ENCODE measurements at places on chromosomes 5 and 9.

DNA sequence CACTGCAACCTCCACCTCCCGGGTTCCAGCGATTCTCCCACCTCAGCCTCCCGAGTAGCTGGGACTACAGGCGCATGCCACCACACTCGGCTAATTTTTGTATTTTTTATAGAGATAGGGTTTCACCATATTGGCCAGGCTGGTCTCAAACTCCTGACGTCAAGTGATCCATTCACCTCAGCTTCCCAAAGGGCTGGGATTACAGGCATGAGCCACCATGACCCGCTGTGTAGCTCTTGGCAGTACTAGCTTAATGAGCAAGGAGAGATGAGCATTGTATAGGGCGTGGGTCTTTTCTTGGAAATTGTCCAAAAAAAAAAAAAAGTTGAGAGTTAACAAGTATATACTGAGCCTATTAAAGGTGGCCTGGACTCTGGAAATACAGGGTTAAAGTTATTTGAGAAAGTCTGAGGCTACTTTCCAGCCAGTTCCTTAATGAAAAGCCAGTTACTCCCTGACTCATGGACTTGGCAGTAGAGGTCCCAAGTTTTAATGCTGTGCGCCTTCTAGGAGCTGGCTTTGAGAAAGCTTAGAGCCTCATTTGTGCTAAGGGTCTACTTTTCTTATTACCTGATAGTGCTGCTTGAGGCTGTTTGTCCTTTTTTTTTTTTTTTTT lies 4.2 kb upstream of the FGF18 start:
- peaks cover 11% of the 10 kb centered on the region for H3K4me1 ChIP-seq
- no peak overlapping the region for H3K27ac ChIP-seq
- no peak for DNase-seq
- no peak overlapping the region for H3K4me3 ChIP-seq

GRCh38 chr9:91101611-91102168 lies 260.0 kb downstream of the AUH start:
- H3K4me1 ChIP-seq: peaks cover 38% of the 10 kb centered on the region
- peak; percentile 95 for DNase-seq
- H3K36me3 ChIP-seq: no peaks in the 10 kb centered on the region
- no peaks in the 10 kb centered on the region for H3K27me3 ChIP-seq

GRCh38 chr5:633501-633955 lies 21.4 kb downstream of the CEP72 start:
- peaks cover 6% of the 10 kb centered on the region for H3K36me3 ChIP-seq
- H3K27me3 ChIP-seq: no peaks in the 10 kb centered on the region
- no peaks in the 10 kb centered on the region for H3K4me1 ChIP-seq
- H3K27ac ChIP-seq: no peak overlapping the region

DNA sequence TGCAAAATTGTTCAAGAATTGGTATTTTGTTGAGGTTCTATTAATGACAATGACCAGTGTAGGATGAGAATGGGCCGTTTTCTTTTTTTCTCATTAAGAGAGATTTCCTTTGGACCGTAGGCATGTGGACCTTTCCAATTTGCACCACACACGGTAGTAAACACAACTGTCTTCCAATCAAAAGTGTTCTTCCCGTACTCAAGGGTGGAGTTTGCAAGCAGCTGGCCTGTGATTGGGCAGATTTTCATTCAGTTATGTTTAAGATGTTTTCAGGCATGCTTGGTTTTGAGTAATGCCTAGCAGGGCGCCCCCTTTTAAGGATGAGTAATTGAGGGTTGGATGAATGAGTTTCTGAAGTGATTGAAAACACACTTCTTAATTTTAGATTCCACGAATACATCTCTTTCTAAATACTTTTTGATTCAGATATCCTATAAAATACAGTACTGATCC lies 2.5 kb downstream of the KDM3B start:
- peaks cover 17% of the 10 kb centered on the region for H3K4me1 ChIP-seq
- peak overlapping the region; percentile 97 for H3K4me3 ChIP-seq
- H3K27me3 ChIP-seq: no peaks in the 10 kb centered on the region

DNA sequence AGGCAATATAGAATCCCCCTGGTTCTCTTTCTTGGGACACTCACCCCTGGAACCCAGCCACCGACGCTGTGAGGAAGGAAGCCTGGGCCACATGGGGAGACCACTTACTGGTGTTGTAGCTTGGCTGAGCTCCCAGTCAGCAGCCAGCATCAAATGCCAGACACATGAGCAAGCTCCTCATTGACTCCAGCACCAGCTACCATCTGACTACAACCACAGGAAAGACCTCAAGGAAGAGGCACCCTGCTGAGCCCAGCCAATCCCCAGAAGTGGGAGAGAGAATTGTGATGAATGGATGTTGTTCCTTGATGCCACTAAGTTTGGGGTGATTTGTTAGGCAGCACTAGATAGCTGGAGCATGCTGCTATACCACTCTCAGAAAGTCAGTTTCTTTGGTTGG lies 36.0 kb downstream of the BNIP1 start:
- no peaks in the 10 kb centered on the region for H3K36me3 ChIP-seq
- no peak overlapping the region for H3K27ac ChIP-seq
- no peak overlapping the region for H3K4me3 ChIP-seq
- H3K4me1 ChIP-seq: peaks cover 3% of the 10 kb centered on the region

DNA sequence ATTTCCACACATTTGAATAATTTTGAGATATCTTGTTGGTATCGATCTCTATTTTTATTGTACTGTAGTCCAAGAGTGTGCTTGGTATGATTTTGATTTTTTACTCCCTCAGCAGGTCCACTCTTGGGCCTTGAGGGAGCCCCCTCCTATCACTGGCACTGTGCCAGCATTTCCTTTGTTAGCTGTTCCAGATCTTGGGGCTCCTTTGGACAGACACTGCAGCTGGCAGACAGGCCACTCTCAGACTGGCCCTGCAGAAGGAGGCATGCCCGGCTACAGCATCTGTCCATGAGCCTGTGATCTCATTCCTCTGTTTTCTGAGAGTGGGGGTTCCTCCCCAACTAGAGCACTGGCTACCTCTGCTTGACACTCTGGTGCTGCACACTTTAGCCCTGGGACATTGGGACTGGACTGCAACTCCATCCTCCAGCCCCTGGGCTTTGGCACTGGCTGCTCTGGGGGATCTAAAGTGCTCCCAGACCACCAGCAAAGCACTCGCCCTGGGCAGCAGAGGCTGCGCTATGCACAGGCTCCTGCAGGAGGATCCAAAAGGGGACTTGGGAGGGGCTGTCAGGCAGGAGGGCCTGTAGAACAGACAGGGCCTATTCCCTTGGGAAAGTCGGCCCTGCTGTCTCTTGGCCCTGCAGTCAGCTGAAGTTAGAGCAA lies 271.3 kb upstream of the DMAC1 start:
- DNase-seq: no peak
- H3K27me3 ChIP-seq: no peaks in the 10 kb centered on the region
- no peak overlapping the region for H3K27ac ChIP-seq
- H3K4me3 ChIP-seq: no peak overlapping the region

DNA sequence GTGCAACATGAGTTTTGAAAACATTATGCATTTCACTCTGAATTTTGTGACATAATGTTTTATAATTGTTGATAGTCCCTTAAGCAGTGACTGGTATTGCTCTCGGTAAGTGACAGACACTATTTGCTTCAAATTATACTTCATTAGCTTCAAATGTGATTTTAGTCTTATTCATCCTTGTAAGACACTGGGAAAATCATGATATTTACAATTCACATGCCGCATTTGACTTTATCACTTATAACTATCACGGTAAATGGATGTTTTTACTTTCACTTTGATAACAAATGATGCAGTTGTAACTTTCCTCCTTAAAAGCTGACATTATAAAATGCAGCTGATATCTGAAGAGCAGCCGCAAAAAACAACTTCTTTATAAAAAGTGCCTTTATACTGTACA lies 44.1 kb upstream of the ITGA2 start:
- peak overlapping the region; percentile 65 for H3K4me3 ChIP-seq
- H3K27me3 ChIP-seq: no peaks in the 10 kb centered on the region
- H3K27ac ChIP-seq: no peak overlapping the region
- no peaks in the 10 kb centered on the region for H3K4me1 ChIP-seq
- DNase-seq: peak; percentile 9
- H3K36me3 ChIP-seq: no peaks in the 10 kb centered on the region

GRCh38 chr9:35598866-35599590 lies 6.0 kb upstream of the TESK1 start:
- H3K4me3 ChIP-seq: no peak overlapping the region
- DNase-seq: peak; percentile 83
- no peaks in the 10 kb centered on the region for H3K27me3 ChIP-seq
- no peaks in the 10 kb centered on the region for H3K36me3 ChIP-seq
- peak overlapping the region; percentile 20 for H3K27ac ChIP-seq
- peaks cover 19% of the 10 kb centered on the region for H3K4me1 ChIP-seq

DNA sequence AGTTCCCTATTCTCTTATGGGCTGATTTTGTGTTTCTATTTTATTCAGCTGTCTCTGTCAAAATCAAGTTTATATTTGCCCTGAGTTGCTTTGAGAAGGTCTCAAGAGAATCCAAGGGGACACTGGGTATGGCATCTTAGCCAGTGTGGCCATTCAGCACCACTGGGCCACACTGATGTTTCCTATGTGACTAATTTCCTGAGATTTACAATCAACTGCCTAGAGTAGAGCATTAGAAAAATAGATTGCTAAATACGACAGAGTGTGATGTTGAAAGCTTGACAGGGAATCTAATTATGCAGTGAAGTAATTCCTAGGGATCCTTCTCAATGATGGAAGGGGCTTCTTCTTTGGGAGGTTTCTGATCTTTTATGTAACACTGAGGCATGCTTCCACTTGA lies 141.7 kb downstream of the SV2C start:
- H3K4me1 ChIP-seq: no peaks in the 10 kb centered on the region
- DNase-seq: no peak
- no peaks in the 10 kb centered on the region for H3K27me3 ChIP-seq
- no peaks in the 10 kb centered on the region for H3K36me3 ChIP-seq

DNA sequence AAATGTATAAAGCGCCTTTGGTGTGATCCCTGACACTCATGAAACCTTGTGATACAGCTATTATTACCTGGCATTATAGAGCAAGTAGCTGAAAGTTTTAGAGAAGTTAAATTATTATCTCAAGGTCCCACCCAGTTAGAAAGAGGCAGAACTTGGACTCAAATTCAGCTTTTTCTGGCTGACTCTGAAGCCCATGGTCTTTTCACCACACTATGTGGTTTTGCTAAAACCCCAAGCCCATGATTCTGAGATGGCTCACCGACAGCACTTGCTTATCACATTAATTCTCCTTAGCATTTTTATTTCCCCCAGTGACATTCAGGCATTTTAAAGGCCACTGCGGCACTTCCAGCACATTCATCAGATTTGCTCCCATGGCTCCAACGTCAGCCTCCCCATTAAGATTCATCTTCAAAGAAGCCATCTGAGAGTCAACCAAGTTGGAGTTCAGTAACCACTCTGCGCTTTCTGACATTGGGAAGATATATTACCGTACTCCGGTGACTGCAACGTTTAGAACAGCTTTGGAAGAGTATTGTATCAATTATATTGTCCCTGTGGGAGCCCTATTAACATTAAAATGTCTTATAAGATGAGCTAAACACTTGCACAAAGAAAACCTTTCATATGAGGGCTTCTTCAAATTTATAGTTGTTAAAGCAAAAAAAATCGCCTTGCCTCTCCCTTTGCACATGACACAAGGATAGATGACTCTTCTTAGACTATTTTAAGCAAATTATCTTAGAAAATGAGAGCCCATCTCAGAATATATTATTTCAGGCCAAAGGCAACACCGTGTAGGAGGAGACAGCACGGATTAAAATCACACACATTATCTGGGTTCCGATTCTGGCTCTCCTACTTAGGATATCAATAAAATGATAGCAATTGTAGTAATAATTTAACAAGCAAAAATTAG lies 638.1 kb downstream of the ACTL7B start:
- no peak overlapping the region for H3K27ac ChIP-seq
- DNase-seq: no peak

DNA sequence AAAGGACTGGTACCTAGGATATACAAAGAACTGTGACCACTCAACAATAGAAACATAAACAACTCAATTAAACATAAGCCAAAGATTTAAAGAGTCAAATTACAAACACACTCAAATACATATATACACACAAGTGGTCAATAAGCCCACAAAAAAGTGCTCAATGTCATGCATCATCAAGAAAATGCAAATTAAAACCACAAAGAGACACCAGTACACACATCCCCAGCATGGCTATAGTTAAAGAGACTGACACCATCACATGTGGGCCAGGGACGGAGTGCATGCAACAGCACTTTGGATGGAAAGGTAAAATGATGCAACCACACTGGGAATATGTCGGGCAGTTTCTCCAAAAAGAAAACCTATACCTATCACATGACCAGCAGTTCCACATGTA lies 89.7 kb downstream of the CAAP1 start:
- no peak overlapping the region for H3K4me3 ChIP-seq
- no peak for DNase-seq
- no peaks in the 10 kb centered on the region for H3K27me3 ChIP-seq
- H3K36me3 ChIP-seq: no peaks in the 10 kb centered on the region
- H3K4me1 ChIP-seq: no peaks in the 10 kb centered on the region

DNA sequence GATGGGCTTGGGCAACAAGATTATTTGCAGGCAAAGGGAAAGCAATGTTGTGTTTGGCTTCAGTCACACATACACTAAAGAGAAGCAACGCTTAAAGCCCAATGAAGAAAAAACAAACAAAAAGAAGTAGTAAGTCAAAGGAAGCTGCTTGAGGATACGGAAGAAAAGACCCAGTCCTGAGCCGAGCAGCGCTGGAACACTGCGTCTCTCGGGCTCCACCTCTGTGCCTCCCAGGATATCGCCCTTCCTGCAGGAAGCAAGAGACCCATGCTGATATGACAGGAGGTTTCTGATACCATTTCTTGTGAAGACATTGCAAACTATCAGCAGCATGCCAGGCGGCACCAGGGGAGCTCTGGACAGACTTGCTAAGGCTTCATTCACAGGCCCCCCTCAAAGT lies 9.9 kb downstream of the GNAQ start:
- H3K4me1 ChIP-seq: no peaks in the 10 kb centered on the region
- H3K36me3 ChIP-seq: no peaks in the 10 kb centered on the region
- no peak for DNase-seq
- no peak overlapping the region for H3K27ac ChIP-seq
- no peak overlapping the region for H3K4me3 ChIP-seq

GRCh38 chr5:539469-540070 lies 15.3 kb upstream of the SLC9A3 start:
- no peak overlapping the region for H3K4me3 ChIP-seq
- H3K4me1 ChIP-seq: peaks cover 11% of the 10 kb centered on the region
- no peak overlapping the region for H3K27ac ChIP-seq
- peaks cover 37% of the 10 kb centered on the region for H3K27me3 ChIP-seq
- DNase-seq: no peak
- no peaks in the 10 kb centered on the region for H3K36me3 ChIP-seq

GRCh38 chr9:112093147-112093869 lies 81.8 kb downstream of the SUSD1 start:
- peaks cover 13% of the 10 kb centered on the region for H3K4me1 ChIP-seq
- DNase-seq: no peak
- no peaks in the 10 kb centered on the region for H3K36me3 ChIP-seq
- no peak overlapping the region for H3K4me3 ChIP-seq
